Activated B cell treated with CpG ODN at 0.5 μM for 24 hours (primary cell): ENCODE measurements at places on chromosomes 3 and 15. TPM values are rescaled to one million over a fixed set of nuclear protein-coding genes. Genes with fewer than 3 reads are reported as not detected.

Gene RAMAC
- total RNA-seq: 23.4 and 24.7 TPM in 2 replicates

- DNase-seq: no peak
Observed at GRCh38 chr3:87766721-87767120, 292.1 kb downstream of the CGGBP1 start.

DNA sequence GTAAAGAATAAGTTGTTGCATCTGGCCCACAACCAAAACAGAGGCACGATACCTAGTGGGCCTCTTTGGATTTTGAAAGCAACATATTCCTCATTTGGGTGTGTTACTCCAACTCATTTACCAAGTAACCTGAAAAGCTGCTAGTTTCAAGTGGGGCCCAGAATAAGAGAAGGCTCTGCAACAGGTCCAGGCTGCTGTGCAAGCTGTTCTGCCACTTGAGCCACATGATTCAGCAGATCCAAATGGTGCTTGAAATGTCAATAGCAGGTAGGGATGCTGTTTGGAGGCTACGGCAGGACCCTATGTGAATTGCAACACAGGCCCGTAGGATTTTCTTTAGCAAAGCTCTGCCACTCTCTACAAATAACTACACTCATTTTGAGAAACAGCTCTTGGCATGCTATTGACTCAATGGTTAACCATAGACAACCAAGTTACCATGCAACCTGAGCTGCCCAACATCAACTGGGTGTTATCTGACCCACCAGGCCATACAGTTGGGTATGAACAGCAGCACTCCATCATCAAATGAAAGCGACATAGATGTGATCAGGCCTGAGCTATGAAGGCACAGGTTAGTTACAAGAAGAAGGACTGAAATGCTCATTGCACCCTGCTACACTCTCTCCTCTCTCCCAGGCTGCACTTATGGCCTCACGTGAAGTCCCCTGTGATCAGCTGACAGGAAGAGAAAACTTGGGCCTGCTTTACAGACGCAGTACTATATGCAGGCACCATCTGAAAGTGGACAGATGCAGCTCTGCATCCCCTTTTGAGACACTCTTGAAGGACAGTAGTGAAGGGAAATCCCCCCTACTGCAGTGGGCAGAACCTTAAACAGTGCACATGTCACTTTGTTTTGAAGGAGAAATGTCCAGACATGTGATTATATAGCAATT lies 9.5 kb upstream of the MCF2L2 start:
- DNase-seq: no peak

Gene PEX5L
- not detected in 2 replicates for total RNA-seq

Gene DNAH12
- total RNA-seq: 0.05 and 0.22 TPM in 2 replicates

DNA sequence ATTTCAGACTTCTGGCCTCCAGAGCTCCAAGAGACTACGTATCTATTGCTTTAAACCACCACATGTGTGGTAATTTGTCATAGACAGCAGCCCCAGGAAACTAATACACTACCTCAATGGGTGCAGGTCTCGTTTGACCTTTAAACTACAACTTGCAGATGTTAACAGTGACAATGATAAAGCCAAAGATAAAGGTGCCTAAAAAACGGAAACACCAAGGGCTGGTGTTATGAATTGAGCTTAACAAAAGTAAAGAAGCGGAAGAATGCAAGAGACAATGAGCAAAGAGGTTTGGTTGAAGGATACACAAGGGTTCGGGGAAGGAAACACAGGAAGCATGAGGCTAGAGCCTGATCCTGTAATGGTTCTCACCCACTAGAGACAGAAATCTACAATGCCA lies 50.8 kb downstream of the RFTN1 start:
- no peak for DNase-seq

GRCh38 chr3:57226176-57226575 lies 1.4 kb upstream of the APPL1 start:
- no peak for DNase-seq

GRCh38 chr3:129429602-129430001 lies 1.2 kb upstream of the EFCAB12 start:
- no peak for DNase-seq

DNA sequence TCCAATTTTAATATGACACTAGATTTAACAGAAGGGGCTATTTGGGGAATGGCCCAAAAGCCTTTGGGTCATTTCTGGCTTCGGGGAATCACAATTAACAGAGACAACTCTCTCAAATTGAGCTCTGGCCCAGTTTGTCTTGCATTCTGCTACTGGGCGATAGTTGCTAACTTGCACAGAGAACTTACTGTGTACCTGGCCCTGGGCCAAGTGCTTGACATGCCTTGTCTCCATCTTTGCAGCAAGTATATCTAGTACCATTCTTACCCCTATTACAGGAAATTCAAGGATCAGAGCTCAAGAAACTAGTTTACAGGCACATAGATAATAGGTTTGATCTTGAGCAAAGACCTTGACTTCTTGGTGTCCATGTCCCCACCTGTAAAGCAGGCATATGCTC lies 175.7 kb downstream of the TMEM108 start:
- no peak for DNase-seq

GRCh38 chr3:171377859-171378258 lies 82.3 kb downstream of the TNIK start:
- DNase-seq: no peak

DNA sequence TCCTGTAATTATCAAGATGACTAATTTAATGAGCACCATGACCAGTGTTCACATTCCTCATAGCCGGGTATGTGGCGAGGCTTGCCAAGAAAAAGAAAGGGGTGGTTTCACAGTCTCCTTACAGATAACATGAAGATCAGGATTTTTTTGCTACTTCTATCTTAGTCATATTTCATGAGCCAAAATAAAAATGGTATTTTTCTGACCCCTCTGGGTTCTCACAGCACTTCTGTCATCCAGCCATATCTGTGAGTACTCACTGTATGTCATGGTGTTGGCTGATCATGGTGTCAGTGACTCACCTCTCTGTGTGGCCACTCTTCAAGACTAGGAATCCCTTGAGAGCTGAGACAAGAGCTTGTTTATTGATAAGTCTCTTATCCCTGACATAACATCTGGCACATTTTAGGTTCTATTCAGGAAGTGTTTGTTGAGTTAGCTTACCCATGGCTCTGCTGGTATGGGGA lies 130.5 kb upstream of the LMCD1 start:
- no peak for DNase-seq

DNA sequence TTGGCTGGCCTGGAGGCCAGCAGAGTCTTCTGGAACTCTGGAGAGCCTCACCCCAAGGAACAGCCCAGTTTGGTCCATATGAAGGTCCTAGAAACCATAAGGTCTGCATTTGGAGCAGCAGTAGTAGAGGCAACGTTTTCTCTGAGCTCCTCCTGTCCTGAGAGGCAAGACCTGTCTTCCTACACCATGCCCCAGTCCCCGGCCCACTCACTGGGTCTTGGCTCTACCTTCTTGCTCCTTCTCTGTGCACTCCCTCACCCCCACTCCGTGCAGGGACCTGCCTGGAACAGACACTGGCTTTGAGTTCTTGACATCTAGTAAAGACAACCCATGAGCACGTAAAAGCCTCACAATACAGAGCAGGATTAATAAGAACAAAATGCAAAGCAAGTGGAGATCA lies 76.6 kb downstream of the CHRD start:
- DNase-seq: no peak

Gene RAB27A
- 26.7 and 28.6 TPM in 2 replicates for total RNA-seq

DNA sequence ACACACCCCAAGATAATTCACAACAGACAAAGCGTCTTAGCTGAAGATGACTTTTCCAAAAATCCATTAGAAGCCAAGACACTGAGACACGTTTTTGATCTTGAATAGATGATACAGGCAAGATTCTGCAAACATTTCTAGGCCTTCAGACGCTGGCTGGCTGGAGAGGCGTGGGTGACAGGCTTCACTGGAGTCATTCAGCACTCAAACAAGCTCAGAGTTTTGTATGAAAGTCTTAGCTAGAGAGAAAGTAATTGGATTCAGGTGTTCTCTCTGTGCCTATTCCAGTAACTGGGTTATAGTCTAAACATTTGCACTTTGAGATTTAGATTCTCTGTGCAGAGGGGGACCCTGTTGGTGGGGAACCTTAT lies 147.7 kb upstream of the BHLHE40 start:
- no peak for DNase-seq

DNA sequence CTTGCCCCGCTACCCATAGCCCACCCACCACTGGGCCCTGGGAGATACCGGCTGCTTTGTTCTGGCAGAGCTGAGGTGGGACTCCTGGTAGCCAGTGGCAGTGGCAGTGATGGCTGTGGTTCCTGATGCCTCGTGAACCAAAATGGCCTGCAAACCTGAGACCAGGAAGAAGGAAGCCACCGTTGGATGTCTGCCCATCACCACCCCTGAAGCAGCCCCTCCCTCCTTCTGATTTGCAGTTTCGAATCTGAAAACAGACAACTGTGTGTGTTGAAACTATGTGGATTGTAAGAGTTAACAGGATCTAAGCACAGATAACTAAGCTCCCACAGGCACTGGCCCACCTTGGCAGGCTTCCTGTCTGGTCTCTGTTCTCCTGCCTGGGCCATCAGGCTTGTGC lies 66.6 kb downstream of the NUP210 start:
- DNase-seq: no peak

Gene CA12
- total RNA-seq: not detected in 2 replicates

Gene SNURF
- 9.8 and 15.9 TPM in 2 replicates for total RNA-seq

DNA sequence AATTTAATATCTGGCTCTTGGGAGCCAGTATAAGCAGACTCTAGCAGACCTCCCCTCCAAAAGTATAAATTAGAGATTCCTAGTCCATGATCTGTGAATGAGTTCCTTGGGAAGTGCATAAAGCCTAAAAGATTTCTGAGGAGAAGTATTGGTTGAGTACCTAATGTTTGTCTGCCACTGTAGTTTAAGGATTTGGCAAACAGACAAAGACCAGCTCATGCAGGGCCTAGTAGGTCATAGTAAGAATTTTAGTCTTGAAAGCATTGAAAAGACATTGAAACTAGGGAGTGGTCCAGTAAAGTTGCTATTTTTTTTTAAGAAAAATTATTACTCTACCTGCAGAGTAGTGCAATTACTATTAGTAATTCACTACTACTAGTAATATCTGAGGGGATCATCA lies 67.5 kb downstream of the SPRED1 start:
- DNase-seq: no peak

Gene ARPP21
- not detected in 2 replicates for total RNA-seq

Gene SPINT1
- total RNA-seq: 8.6 and 8.7 TPM in 2 replicates

- no peak for DNase-seq
Observed at GRCh38 chr3:165185707-165186327, 10.4 kb downstream of the SLITRK3 start.
